Hepatic stellate cell (primary cell): ENCODE measurements at places on chromosomes 5 and 9.

DNA sequence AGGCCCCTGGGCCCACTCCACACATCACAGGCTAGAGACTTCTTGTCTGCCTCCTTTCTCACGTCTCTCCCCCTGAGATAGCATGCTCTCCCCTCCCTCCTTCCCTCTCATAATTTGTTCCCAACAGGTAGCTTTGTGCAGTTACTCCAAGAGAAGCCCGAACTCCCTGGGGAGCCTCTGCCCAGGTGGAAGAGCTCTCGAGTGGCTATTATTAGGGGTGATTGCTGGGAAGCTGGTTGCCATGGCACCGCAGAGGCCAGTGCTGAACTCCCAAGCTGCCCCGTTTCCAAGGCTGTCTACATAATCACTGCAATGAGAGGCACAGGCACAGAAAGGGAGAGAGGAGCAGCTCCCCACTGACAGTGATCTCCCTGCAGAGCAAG is 104.7 kb upstream of the GPR151 start:
- no peak for DNase-seq

GRCh38 chr5:150043657-150044328 is 42.6 kb downstream of the CSF1R start:
- DNase-seq = no peak

GRCh38 chr5:157196045-157196444 is 15.4 kb downstream of the ITK start:
- DNase-seq = no peak

- DNase-seq = peak; percentile 100
Observed at GRCh38 chr9:129177791-129178567, at the start of gene IER5L. Gene IER5L (minus strand): TSS chr9:129178261. CDS start chr9:129178052, 209 bp downstream.

DNA sequence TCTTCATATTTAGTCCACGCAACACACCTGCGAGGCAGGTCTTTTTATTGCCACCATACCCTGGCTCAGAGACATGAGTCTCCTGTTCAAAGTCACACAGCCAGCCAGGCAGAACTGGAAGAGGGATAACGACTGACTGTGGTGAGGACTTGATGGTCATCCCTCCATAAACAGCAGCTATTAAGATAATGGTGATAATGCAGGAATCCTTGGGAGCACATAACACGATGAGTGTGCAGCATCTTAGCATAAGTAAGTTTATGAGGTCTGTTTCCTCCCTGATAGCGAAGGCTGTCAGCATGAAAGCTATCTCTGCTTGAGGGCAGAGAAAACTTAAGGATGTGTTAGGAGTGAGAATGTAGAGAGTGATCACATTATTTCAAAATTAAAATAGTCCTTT is 30.9 kb downstream of the KCTD16 start:
- no peak for DNase-seq

GRCh38 chr9:124477211-124477647 is 27.0 kb downstream of the ADGRD2 start:
- no peak for DNase-seq

GRCh38 chr5:67383451-67383850 is 186.9 kb upstream of the CD180 start:
- no peak for DNase-seq

- DNase-seq = no peak
Observed at GRCh38 chr9:84917366-84918070, 248.0 kb downstream of the NTRK2 start.

GRCh38 chr5:6713274-6714225 is at the start of gene TENT4A:
Gene TENT4A (plus strand): TSS chr5:6713432. CDS start chr5:6713984, 552 bp downstream.
- DNase-seq = peak; percentile 33

GRCh38 chr5:91419571-91420537 is 36.7 kb upstream of the ARRDC3 start:
- no peak for DNase-seq

DNA sequence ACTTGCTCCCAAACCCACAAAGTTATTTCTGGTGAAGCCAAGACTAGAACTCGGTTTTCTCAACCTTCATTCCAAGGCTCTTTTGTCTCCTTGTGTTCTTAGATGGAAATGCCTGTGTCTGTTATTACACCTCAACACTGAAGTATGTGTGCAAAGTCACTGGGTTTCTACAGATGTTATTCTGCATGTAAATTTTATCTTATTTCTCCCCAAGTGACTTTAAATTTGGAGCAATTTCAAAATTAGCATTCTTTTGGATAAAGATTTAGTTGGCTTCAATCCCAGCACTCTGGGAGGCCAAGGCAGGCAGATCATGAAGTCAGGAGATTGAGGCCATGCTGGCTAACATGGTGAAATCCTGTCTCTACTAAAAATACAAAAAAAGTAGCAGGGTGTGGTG is 104.4 kb upstream of the GNA14 start:
- DNase-seq = peak; percentile 26

DNA sequence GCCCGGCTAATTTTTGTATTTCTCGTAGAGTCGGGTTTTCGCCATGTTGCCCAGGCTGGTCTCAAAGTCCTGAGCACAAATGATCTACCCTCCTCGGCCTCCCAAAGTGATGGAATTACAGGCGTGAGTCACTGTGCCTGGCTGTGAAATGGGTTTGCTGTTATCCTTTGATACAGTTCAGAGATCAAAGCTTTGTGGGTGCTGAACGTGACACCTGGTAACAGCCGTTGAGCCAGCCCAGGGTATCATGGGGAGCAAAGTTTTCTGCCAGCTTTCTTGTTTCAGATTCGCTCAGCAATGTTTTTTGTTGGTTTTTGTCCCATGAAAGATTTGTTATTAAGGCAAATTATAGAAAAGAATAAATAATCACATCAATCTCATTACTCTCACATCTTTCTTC is 68.9 kb upstream of the LPAR1 start:
- no peak for DNase-seq

DNA sequence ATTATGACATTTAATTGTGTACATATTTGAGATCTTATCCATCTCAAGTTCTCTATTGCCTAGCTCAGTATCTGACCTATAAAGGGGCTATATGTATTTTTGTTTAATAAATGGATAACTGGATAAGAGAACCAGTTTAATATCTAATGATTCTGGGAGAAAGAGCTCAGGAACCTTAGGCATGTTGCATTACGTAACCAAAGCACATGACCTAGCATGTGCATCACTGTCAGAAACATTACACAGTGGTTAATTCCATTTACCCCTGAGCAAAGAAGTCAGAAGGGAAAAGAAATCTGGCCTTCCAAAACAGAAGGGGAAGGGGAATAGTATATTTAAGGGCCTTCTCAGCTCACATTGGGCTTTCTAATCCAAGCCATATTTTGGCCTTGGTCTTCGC is 12.3 kb downstream of the PAPPA start:
- no peak for DNase-seq

DNA sequence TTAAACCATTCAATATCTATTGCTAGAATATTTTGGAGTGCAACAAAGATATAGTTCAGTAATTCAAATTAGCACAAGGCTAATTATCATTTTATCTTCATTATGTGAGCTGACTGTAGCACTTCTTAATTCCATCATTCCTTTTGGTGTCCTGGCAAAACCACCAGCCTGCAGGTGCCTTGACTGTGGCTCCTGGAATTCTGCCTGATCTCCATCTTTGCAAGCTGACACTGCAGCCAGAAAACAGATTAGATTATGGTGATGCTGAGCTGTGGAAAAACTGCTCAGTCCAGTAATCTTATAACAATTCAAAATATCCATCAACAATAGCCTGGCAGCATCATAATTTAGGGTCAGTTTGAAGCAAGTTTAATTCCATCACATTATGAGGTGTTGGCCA is 919.5 kb downstream of the DTWD2 start:
- DNase-seq = no peak

GRCh38 chr9:136658849-136659535 is 3.7 kb upstream of the EGFL7 start:
- no peak for DNase-seq

GRCh38 chr5:98770209-98770910 is 3.1 kb upstream of the RGMB start:
- peak; percentile 26 for DNase-seq

GRCh38 chr5:168988699-168989098 is 312.2 kb downstream of the SLIT3 start:
- no peak for DNase-seq
